ENCODE measurements at places on chromosomes 6 and 20.
A peak's percentile ranks its signal among the peaks of the same experiment; 100 is the strongest.

- DNase-seq = peak; percentile 78
Observed at GRCh38 chr20:49641683-49642656, 71.7 kb downstream of the B4GALT5 start.

DNA sequence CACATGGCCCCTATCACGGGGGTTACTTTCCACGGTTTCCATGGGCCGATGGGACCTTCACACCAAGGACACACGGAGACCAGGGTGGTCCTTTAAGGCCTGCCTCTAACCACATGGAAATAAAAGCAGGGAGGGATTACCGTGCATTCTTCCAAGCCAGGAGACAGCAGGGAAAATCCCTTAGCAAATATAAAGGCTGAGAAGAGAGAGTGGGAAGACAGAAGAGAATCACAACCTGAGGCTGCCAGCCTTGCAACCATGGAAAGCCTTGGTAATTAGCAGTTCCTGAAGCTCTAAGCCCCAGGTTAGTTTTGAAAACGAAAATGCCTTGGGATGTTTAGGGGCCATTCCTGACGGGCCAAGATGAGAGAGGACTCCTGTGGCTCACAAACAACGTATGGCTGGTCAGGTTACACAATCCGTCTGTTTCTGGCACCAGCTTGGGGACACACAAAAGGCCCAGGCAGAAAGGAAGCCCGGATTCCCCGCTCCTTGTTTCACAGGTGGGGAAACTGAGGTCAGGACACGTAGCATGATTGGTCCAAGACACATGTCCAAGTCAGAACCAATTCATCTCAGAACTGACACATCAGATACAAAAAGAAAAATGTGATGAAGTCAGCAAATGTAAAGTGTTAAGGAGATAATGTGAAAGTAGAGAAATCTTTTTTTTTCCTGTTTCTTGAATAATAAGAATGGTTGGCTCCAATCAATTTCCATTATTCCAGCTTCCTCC, 2.8 kb downstream of the PREX1 start:
- no peak for DNase-seq

DNA sequence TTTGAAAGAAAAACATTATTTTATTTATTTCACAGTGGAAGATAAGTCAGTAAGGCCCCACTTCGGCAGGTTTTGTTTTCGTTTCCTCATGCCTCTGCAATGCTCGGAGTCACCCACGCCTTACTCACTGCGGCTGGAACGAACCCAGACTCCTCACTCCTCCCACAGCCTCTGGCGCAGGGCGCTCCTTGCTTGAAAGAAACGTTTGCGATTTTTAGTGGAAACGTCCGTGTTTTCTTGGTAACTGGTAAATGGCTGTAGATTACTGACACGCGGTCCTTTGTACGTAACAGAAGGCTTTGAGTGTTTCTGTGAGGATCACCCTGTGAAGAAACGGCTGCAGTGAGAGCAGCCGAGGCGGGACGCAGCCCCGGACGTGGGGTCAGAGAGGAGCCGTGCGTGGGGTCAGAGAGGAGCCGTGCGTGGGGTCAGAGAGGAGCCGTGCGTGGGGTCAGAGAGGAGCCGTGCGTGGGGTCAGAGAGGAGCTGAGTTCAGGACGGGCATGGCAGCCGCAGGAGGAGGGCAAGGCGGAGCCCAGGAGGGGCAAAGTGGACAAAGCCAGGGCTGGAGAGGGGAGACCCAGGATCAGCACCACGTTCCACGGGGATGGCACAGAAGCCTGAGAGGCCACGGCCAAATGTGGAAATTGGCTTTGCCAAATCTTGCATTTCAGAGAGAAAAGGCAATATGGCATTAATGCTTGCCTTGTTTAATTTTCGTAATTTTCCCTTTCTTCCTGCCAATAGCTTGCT, 198.6 kb upstream of the THBS2 start:
- no peak for DNase-seq

- DNase-seq = no peak
Observed at GRCh38 chr6:110357664-110358552, at the start of gene METTL24. Gene METTL24 (minus strand): TSS chr6:110358349. CDS start chr6:110358272, 77 bp downstream.

DNA sequence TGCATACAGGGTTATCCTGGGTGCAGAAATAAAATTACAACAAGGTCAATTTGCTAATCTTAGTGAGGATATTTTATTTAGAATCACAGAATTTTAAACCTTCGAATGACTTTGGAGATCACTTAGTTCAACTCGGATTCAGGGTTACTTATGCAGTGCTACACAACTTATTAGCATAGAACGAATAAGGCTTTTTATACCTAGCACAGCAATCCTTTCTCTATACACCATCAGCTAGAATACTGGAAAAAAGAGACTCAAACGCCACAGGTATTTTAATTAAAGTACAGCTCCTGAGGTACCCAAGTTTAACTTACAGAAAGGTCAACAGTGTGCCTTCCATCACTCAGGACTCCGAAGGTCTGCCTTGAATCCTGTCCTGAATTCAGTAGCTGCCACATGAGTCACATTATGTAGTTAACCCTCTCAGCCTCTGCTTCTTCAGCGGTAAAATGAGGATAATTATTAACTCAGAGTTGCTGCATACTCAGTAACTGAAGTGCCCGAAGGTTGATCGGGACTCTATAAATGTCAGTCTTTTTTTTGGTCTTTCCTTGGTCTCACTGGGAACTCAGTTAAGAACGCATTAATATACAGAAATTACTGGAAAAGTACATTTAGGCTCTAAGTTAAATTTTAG, 6.0 kb upstream of the QKI start:
- DNase-seq = no peak

- DNase-seq = no peak
Observed at GRCh38 chr20:22520381-22520780, 64.0 kb downstream of the FOXA2 start.

- DNase-seq = peak; percentile 86
Observed at GRCh38 chr20:43955062-43955749, 40.6 kb downstream of the TOX2 start.

DNA sequence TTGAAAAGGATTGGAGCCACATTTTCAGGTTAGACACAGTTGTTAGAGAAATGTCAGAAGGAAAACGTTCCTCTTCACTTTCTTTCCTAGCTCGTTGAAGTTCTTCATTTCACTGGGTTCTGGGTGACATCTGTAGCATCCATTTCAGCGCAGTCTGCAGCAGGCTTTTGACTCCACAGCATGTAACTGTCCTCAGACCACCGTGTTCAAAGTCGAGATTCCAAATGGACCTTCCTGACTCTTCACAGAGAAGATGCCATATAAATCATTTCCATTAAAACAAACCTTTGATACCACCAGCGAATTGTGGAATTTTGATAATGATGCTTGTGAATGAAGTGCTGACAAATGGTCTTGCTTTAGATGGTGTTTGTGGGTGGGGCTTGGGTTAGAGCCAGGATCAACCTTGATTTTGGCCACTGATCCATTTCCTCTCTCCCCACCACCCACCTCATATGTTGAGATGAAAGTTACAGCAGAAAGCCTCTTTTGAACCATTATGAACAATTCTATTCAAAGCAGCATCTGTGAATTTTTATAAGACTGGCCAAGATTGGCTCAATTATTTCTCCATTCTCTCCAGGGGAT, 185.3 kb upstream of the PREP start:
- DNase-seq = no peak

GRCh38 chr6:114989279-114989964, 646.6 kb upstream of the HS3ST5 start:
- no peak for DNase-seq

GRCh38 chr20:13396022-13396421, 174.9 kb downstream of the ISM1 start:
- DNase-seq = peak; percentile 28

GRCh38 chr6:93792746-93793145, 373.4 kb upstream of the EPHA7 start:
- no peak for DNase-seq

GRCh38 chr6:84119277-84119676, 85.7 kb downstream of the MRAP2 start:
- no peak for DNase-seq

GRCh38 chr6:116238083-116238482, 15.8 kb downstream of the TSPYL4 start:
- DNase-seq = no peak

DNA sequence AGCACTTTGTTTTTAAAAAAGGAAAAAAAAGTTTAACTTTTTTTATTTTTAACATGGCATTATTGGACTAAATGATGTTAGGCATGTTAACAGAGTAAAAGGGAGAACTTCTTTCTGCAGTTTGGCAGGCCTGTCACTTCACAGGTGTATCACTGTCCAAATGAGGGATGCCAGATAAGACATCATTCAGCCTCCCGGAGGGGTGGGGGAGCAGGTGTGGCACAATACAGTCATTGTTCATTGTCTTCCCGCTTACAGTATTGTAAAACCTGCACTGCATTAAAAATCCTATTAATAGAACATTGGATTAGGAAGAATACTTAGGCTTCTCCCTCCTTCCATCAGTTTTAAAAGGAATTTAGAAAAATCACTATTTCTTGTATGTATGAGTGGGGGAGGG, 80.7 kb downstream of the CARMIL1 start:
- peak; percentile 41 for DNase-seq

GRCh38 chr6:168117942-168118341, 38.9 kb upstream of the FRMD1 start:
- DNase-seq = no peak

GRCh38 chr6:137259349-137259748, 40.2 kb upstream of the IFNGR1 start:
- DNase-seq = no peak

DNA sequence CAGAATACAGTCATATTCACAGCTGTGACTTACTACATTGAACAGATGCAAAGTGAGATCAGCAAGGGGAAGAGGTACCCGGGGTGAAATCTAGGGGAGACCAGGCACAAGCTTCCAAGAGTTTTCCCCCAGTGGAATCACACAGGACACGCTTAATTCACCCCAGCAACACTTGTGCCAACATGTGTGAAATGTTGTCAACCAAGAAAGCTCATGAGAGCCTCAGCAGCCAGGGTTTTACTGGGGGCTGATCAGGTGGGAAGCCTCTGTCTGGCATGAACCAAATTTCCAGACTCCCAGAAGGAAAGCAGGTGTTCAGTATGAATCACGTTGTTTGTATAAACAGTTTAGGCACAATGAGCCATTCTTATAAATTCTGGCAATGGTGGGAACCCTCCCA, 6.9 kb upstream of the RTF2 start:
- no peak for DNase-seq

DNA sequence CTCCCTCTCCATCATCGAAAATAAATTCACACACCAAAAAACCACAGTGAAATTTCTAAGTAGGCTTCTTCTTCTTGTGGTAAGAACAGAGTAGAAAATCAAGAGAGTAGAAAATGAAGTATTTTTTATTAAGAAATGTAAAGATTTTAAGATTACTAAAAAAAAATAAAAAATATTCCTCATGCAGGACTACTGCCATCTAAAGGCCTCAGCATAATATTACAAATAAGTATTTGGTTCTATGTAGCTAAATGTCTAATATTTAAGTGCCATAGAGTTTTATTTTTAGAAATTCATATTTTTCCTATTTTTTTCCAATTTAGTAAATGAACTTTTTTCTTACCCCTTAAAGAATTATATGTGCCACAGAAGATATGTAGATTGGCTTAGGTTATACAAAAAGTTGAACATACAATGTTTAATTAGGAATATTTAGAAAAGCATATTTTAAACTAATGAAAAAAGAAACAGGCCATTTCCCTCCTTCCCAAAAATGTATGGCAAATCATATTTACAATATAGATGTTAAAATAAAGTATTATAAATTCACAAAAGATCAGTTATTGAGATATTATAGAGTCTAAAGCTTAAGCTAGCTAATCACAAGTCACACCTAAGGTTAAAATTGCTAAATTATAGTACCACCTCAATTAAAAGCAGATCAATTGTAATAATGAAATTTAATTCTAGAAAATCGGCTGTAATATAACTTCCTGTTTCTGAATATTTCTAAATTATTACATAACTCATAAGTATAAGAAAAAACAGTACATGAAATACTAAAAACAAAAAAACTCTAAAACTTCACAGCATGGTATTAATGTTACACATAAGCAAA, 3.5 kb upstream of the NT5DC1 start:
- DNase-seq = no peak

GRCh38 chr6:52555518-52556233, 21.2 kb downstream of the TRAM2 start:
- DNase-seq = no peak

- no peak for DNase-seq
Observed at GRCh38 chr6:16596616-16597331, 164.5 kb downstream of the ATXN1 start.

- DNase-seq = no peak
Observed at GRCh38 chr6:128914051-128914450, 31.1 kb downstream of the LAMA2 start.

DNA sequence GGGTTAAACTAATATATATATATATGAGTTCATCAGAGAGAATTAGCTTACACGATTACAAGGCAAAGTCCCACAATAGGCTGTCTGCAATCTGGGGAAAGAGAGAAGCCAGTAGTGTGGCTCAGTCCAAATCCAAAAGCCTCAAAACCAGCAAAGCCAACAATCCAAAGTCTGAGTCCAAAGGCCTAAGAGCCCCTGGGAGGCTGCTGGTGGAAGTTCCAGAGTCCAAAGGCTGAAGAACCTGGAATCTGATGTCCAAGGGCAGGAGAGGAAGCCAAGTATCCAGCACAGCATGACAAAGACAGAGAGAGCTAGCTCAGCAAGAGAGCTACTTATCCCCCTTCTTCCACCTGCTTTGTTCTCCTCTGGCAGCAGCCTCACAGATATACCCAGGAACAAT, 274.7 kb upstream of the ID4 start:
- no peak for DNase-seq

- DNase-seq = no peak
Observed at GRCh38 chr20:37524859-37525708, 2.6 kb downstream of the BLCAP start.

DNA sequence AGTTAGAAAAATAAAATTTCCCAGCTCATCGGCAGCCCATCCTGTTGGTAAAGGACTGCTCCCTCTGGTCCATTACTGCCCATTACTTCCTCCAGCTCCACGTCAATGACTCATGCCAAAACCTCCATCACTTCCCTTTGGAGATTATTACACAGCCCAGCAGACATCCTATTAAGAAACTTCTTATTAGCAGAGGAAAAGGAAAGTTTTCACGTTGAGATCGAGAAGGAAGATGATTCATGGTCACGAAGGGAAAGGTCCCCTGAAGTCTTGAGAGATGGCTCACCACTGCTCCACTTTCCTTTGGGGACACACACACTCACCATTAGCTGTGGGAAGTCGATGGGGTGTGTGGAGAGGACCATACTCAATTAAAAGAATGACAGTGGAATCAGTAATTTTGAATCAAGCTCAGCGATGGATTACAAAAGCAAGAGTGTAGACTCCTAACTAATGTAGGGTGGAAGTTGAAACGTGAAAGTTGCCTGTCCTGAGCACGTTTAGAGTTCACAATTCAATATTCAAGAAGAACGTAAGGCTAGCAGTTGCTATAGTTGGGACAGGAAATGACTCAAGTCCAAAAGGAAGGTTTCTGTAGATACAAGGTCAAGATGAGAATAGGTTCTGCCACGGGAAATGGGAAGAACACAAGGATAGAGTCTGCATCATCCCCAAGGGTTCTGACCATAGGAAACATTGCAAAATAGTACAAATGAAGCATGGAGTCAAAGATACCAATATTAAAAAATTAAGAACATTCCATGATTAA, 21.6 kb downstream of the SASH1 start:
- DNase-seq = no peak

GRCh38 chr6:121791396-121792315, 356.2 kb downstream of the GJA1 start:
- DNase-seq = no peak

GRCh38 chr20:14997791-14998190, 660.4 kb upstream of the FLRT3 start:
- peak; percentile 37 for DNase-seq

- peak; percentile 79 for DNase-seq
Observed at GRCh38 chr20:25399037-25399430, 8.4 kb upstream of the ABHD12 start.

Data from COLO829 (cell line).